Sciatic nerve (tissue), 2 donors: ENCODE measurements at places on chromosomes 6 and 20. TPM values are rescaled to one million over a fixed set of nuclear protein-coding genes. Genes with fewer than 3 reads are reported as not detected.
A peak's percentile ranks its signal among the peaks of the same experiment; 100 is the strongest.

SLC17A9 gene
- 3.8 TPM for total RNA-seq

FAM83C gene
- not detected for total RNA-seq

CCDC28A gene
- total RNA-seq, result 16.8 TPM

SOBP gene
- total RNA-seq, result 18.5 TPM

AIF1 gene
- 50.6 TPM for total RNA-seq

PRSS35 gene
- total RNA-seq, result 3.2 TPM

- no peak for DNase-seq
Measured at GRCh38 chr20:51526754-51527153, 15.8 kb downstream of the NFATC2 start.

GRCh38 chr20:35952480-35953386 lies 1.6 kb downstream of the SCAND1 start:
- DNase-seq, result no peak

DNA sequence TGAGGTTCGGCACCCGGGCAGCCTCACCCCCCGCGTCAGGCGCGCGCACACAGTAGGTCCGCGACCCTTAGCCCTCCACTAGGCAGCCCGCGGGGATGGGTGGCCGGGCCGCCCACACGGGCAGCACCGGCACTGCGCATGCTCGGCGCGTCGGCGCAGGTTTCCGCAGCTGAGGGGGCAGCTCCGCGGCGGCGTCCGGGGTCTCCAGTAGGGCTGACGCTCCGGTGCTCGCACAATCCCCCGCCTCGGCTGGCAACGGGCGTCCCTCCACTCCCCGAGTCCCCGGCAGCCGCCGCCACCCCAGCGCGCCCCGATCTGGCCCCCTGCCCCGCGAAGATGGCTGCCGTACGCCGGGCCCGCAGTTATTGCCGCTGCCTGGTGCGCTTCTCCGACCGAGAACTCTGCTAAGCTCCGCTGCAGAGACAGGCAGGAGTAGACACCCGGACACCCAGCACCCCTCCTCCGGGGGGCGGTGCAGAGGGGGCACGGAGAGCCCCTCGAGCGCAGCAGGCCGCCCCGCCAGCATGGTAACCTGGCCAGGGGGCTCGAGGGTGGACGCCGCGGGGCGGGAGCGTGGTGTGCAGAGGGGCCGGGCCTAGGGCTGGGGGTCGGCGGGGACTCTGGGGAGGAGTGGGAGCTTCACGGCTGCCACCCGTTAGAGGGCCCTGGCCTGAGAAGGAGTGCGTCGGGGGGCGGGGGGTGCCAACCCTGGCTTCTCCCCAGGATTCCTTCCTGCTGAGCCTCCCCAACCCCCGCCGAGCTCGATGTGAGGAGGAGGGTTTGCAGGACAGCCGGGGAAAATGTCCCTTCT lies at the start of gene FBXO9:
Gene FBXO9, plus strand, starts transcription at position 139 of the 811 bp plus-strand sequence. Its CDS starts 386 bp downstream, at position 525.
- peak; percentile 87 for DNase-seq

DNA sequence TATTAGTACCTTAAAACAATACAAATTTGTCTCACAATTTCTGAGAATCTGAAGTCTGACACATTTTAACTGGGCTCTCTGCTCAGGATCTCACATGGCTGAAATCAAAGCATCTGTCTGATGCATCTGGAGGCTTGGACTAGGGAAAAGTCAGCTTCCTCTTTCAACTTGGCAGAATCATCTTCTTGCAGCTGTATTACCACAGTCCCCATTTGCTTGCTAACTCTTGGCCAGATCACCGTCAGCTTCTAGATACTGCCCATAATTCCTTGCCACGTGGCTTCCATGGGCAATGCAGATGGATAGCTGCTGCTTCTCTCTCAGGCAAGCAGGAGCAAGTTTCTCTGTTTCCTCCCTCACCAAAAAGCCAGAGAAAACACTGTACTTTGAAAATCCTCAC lies 1106.4 kb upstream of the CITED2 start:
- no peak for DNase-seq

GRCh38 chr20:10487142-10488136 lies 52.3 kb downstream of the SLX4IP start:
- no peak for DNase-seq

DNA sequence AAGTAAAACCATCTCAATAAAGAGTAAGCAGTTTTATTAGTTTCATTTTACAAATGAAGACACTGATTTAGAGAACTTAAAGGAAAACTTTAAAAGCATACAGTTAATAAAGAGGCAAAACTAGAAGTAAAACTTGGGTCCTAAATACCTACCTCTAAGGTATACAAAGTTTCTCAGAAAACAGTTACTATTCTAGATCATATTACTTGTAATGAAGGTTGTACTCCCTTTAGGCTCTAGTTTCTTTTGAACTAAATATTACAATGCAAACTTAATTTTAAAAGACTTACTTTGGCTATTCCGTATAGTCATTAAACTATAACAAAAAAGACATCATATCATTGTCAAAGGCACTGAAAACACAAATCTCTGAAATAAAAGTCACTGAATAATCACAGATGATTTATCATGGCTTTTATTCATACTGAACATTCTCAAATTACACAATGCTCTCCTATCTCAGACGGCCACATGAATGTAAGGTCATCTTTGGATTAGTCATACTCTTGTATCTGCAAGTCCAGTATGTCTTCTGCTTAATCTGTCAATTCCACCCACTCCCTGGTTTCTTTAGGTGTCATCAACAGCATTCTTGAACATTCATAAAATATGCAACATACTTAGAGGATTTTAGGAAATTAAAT lies 361.6 kb upstream of the RUNX2 start:
- no peak for DNase-seq

DNA sequence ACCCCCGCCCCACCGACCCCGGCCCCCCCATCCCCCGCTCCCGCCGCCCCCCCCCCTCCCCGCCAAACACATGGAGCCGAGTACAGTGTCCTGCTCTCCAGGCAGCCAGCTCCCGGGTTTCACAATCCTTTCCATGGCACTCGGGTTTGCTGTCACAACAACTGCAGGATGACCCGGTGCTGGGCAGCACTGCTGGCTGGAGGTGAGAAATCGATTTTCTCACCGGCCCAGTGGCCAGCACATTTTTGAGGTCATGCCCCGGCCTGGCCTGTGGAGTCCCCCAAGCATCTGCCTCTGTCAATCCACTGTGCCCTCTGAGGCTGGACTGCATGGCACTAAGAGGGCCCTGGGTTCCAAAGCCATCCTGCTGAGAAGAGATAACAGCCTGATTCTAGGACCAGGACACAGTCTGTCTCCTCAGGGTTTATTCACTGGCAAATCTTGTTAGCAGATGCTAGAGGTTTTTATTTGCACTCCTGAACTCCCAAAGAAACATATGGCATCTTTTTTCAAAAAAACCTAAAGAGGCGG lies 129.5 kb downstream of the NFATC2 start:
- no peak for DNase-seq

DNA sequence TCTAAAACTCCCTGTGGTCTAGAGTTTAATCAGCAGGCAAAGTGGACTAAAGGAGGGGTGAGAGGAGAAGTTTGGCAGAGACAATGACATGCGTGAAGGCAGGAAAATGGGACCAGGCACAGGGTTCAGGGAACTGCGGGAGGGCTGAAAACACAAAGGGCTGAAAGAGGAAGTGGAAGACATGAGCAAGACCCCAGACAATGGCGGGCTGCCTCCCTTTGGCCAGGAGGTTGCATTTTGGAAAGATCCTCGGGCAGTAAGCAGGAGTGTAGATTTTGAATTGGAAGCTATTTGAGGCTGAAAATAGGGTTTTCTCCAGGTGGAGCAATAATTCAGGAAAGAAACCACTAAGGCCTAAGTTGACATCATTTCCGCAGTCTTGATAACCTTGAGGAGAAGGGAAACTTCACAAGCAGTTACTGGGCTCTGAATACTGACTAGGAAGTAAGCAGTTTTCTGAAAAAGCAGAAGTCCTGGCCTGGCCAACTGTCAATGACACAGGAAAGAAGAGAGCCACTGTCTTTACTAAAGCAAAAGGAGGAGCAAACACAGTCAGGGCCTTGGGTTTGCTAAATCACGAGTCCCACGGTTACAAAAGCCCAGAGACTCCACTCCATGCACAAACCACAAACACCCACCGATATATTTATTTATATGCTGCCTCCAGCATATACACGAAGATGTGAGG lies 3.4 kb downstream of the LY86 start:
- no peak for DNase-seq

GRCh38 chr20:46211331-46211722 lies 93.2 kb downstream of the CD40 start:
- no peak for DNase-seq

GRCh38 chr20:61531553-61532345 lies 279.7 kb downstream of the CDH4 start:
- DNase-seq, result no peak

- no peak for DNase-seq
Measured at GRCh38 chr20:58647796-58648501, 3.1 kb upstream of the STX16 start.

GRCh38 chr6:137958811-137959565 lies 91.9 kb downstream of the TNFAIP3 start:
- no peak for DNase-seq
